ENCODE measurements at places on chromosomes 7 and 10.

DNA sequence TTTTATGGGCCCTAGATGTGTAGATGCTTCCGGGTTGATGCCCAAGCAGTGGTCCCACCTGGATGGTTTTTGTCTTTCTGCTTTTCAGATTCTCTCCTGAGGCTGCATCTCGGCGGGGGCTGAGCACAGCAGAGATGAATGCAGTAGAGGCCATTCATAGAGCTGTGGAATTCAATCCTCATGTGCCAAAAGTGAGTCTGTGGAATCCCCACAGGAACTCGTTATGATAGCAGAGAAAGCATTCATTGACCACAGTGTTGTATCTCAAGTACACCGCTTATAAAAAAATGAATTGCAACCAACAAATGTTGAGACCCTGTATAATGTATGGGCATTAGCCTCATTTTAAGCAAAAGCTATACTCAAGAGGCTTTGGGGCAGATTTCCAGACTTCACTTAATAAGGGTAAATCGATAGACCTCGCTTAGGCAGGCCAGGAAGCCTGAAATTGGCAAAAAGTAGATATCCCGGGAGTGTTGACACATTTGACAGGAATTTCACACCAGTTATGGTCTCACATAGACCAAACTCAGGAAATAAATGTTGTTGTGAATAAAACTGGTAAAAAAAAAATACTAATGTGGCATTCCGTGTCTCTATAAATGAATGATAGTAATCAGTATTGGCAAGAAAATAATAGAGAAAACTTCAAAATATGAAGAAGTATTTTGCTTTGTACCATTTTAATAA, 132.0 kb downstream of the WNT2 start:
- no peak for DNase-seq

DNA sequence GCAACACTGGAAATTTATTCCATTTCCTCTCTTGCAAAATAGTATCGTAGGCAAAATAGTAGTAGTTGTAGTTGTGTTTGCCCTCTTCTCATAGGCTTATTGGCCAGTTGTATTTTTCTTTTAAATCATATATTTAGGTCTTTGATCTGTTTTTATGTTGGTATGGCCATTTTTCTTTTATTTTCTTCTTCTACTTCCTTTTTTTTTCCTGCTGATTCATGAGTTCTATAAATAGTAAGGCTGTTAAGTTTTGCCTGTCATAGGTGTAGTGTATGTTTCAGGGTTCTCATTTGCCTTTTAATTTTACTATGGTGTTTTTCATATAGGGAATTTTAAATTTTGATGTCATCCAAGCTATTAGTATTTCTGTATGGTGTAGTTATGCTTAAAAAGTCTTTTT, 25.4 kb upstream of the MRC1 start:
- DNase-seq = no peak

- DNase-seq = no peak
Measured at GRCh38 chr7:157991351-157991750, 596.3 kb downstream of the PTPRN2 start.

GRCh38 chr10:129950676-129951075, 13.4 kb downstream of the EBF3 start:
- DNase-seq = no peak

GRCh38 chr7:33578166-33578565, 327.2 kb upstream of the BMPER start:
- DNase-seq = no peak

GRCh38 chr10:61705022-61705613, 42.4 kb downstream of the CABCOCO1 start:
- no peak for DNase-seq

DNA sequence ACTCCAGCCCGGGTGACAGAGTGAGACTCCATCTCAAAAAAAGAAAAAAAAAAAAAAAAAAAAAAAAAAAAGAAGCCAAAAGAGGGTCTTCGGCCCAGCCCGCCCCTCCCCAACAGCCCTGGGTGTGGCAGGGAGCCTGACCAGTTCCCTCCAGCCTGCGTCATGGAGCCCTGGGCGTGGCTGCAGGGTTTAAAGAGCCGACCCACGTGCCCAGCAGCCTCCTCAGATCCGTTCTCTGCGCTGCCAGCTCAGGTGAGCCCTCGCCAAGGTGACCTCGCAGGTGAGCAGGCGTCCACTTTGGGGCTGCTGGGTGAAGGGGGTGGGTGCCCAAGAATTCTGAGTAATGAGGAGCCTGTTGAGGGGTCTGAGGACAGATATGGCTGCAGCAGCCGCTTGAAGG, at the start of gene FXYD4:
Gene FXYD4, plus strand, starts transcription at position 219 of the 400 bp plus-strand sequence. CDS start 2,111 bp downstream, outside the sequence.
- DNase-seq = no peak

DNA sequence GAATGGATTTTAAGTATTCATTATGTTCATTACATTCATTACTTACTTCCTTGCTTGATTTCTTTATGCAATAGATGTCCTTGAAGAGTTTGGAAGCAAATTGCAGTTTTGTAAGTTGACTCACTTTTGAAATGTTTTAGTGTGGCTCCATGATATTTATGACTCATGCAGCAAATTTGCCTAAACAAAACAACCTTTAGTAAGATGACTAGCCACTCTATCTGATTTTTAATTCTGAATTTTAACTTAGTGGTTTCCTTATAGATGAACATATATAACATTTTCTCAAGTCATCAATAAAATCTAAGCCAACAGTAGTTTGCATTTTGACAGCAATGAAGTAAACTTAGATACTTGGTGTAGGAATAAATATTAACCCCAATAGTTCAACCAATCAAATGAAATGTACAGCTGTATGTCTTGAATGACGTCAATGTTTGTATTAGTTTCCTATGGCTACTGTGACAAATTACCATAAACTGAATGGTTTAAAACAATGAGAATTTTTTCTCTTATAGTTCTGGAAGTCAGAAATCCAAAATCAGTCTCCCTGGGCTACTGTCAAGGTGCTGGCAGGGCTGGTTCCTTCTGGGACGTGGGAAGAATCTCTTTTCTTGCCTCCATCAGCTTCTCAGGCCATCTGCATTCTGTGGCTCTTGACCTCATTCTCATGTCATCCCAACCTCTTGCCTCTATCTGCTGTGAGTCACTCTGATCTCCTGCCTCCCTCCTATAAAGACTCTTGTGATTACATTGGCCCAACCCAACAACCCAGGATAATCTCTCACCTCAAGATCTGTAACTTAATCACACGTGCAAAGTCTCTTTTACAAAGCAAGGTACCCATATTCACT, 73.4 kb downstream of the AHR start:
- DNase-seq = no peak

DNA sequence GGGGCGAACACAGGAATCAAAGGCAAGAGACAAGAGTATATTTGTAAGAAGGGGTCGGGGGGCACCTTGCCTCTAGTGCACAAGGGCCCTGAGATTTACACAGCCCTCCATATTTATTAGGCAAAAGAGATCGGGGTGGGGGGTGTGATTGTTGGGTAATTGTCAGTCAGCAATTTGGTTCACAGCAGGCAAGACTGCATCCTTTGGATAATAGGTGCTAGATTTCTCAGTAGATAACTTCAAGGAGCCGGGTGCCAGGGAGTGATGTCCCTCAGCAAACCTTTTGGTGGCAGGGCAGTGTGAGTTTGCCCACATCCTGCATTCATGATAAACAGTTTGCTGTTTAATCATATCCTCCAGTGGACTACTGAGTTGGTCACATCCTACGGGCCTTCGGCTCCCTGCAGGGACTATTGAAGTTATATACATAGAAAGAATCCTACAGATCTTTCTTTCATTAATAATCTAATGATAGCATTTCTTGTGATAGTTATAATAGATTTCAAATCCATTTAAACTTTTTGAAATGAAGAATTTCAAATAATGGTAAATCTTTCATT, 178.5 kb downstream of the GNAI1 start:
- no peak for DNase-seq

DNA sequence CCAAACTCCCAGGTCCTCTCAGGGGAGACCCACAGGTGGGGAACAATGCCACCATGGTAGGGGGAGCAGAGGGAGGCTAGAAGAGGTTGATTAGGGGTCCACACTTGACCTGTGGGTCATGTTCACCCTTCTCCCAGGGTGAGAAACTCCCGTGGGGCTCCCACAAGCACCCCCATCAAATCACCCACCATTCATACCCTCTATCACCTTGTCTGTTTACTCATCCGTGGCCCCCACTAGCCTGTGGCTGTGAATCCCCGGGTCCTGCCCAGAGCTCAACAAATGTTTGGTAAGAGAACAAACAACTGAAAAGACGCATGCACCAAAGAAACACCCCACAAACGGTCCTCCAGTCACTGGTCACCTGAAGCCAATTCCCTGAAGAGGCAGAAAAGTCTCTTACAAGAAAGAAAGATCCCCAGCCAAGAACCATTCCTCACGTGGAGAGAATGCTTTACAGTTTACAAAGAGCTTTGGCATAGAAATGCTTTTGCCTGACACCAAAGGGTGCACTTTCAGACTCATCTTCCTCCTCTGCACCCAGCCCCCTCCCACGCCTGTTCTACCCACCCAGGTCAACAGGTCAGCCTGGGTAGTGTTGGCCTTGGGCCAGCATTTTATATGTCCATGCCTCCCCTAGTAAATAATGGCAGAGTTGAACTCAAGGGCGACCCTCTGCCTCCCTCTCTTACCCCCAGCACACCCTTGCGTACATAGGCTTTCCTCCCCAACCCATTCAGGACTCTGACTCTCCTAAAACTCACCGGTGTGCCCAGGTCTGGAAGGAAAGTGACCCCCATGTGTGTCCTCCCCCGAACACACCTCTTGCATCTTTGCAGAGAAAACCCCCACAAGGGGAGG, 1.9 kb downstream of the ZCCHC24 start:
- no peak for DNase-seq

GRCh38 chr10:67521546-67521945, 174.4 kb downstream of the CTNNA3 start:
- no peak for DNase-seq

DNA sequence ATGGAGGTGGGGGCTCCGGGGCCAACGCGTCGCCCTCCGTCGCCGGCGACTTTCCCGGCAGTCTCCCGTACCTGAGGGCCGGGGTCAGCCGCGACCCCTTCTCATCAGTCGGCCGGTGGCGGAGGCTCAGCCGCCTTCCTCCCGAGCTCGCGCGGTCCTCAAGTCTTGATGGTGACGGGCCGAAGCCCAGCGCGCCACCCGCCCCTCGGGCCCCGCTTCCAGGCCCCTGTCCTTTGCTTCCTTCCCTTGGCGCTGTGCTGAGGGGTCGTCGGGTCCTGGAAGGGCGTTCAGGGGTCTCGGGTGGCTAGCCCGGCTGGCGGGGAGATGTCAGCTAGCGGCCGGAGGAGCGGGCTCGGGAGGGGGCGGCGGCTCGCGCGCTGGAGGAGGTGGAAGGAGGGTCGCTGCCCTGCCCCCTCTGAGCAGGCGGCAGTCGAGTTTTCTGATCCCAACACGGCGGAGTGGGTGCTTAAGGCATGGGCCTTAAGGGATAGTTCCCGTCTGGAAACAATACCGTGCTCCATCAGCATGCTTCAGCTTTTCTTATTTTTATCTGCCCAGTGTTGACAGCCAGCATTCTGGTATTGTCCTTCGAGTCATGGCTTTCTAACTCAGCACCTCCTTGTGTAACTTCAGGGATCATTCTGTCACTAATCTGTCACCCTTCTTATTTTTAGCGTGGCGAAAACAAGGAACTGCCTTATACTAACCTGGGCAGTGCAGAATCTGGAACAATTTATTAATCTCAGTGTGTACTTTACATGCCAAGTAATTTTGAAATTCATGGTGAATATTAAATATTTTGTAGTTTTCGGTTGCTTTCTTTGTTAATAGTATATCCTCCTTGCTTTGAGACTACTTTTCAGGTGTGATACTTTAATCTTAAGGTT, 748 bp downstream of the PHTF2 start:
- DNase-seq = peak; percentile 71

GRCh38 chr10:130067893-130068292, 42.7 kb downstream of the C10orf143 start:
- no peak for DNase-seq

- DNase-seq = no peak
Measured at GRCh38 chr7:50595491-50596102, 30.4 kb upstream of the DDC start.

- DNase-seq = no peak
Measured at GRCh38 chr10:4766454-4766853, 59.6 kb upstream of the AKR1E2 start.

- DNase-seq = no peak
Measured at GRCh38 chr7:12107841-12108254, 103.2 kb upstream of the TMEM106B start.

GRCh38 chr7:93836116-93836515, 54.4 kb downstream of the TFPI2 start:
- no peak for DNase-seq

- no peak for DNase-seq
Measured at GRCh38 chr10:120260456-120260855, 196.6 kb upstream of the PLPP4 start.

GRCh38 chr7:101681170-101682007, 52.3 kb upstream of the MYL10 start:
- no peak for DNase-seq

DNA sequence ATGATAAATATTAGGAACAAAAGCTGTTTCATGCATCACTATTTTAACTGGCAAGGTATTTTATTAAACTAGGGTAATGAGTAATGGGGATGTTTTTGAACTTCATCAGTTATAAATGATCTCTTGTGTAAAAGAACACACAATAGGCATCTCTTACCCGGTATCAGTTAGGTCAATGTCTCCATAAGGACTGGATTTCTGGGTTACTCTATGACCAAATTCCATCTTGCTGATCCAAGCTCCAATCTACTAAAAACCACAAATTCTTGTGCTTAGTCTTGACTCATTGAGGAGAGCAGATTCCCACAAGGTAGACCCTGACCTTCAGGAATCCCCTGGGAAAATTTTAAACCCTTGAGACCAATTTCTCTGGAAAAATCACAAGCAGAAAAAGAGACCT, 1167.7 kb downstream of the XPNPEP1 start:
- no peak for DNase-seq

DNA sequence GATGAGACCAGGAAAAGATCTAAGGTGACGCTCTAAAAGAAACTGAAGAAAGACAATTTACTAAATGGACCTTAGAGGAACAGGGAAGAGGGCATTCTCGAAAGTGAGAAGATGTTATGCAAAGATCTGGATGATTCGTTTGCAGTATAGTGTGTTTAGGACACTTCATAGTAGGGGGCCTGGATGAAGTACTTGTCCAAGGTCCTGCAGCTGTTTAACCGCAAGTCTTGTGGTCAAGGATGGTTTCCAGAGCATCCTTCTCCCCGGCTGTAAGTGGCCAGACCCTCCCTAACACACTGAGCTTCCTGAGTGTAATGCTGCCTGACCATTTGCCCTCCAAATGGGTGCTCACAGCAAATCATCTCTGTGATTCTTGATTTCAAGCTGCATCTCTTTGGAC, 101.6 kb downstream of the XPNPEP1 start:
- DNase-seq = no peak

DNA sequence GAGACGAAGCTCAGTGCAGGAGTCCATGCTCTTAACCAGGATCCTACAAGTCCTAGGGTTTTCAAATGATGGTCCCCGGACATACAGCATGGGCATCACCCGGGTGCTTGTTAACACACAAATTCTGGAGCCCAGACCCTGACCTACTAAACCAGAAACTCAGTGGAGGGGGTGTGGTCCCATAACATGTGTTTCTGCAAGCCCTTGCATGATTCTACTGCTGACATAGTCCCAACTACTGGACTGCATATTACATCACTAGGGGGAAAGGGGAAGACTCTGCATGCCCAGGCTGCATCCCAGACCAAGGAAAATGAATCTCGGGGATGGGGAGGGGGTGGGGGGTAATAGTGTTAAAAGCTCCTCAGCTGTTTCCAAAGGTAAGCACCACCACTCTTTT, 40.3 kb downstream of the GRB10 start:
- no peak for DNase-seq
